ENCODE measurements at places on chromosomes 12 and 14.

DNA sequence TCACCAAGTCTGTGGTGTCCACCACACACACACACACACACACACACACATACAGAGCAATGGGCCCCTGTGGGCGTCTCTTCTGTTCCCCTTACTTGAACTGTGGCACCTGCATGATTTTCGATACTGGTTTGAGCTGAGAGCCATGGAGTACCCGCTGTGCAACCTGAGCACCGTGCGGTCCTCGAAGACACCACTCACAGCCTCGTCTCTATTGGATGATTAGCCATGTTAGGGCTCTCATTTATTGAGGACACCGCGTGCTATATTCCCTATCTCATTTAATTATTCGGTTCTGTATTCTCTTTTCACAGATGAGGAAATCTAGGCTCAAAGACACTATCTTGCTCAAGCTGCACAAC, 623 bp upstream of the C14orf132 start:
- DNase-seq: no peak

DNA sequence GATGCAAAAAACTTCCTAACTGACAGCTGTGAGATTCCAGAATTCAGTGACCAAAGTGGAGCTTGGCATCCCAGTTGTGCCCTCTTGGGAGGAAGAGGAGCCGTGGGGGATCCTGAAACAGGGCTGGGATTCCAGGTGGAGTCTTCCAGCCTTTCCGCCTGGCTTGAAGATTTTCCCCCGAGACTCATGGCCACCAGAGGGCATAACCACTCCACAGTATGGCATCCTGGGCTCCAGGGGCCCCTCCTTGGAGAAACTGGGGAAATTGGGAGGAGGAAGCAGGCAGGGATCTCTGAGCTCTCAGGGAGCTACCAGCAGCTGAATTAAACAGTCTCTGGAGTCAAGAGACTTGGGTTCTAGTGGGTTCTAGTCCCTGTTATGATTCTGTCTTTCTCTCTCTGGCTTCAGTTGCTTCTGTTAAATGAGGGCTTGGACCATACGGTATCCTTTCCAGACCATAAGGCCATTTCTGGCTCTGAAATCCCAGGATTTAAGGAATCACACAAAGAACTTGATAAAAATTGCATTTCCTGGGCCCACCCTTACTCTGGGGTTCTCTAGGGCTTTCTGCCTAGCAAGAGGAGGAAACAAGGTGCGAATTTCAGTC, 2.6 kb upstream of the TAMALIN start:
- DNase-seq: no peak

- DNase-seq: no peak
These were observed 57.9 kb upstream of the CCDC91 start for GRCh38 chr12:28132398-28132797.

DNA sequence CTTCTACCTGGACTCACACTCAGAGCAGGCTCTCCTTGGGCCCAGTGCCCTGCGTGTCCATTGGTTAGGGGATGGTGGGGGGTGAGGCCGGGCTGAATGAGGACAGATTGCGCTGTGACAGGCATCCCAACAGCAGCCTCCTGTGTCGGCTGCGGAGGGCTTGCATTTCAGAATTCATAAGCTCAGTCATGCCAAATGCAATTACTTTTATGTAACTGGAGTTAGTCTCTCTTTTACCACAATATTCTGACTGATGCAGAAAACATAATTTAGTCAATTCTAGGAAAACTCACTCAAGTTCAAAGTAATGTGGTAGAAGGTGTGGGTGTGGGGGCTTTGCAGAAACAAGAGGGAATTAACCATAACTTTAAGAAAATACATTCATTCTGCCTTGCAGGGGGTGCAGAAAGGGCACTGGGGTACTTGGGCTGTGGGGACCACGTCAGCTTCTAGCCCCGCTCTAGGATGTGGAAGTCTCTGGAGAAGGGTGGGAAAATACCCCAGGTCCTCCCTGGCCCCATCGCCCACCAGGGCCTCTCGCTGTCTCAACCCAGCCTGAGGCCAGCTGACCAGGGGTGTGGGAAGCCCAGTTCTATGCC, 257.7 kb downstream of the ADGRD1 start:
- no peak for DNase-seq

- DNase-seq: no peak
These were observed at the start of gene TAS2R13 for GRCh38 chr12:10909462-10909861. Gene TAS2R13, minus strand, starts transcription at chr12:10909562. Its CDS starts 264 bp downstream, at chr12:10909298.
